ENCODE measurements at places on chromosomes 5 and 9.

DNA sequence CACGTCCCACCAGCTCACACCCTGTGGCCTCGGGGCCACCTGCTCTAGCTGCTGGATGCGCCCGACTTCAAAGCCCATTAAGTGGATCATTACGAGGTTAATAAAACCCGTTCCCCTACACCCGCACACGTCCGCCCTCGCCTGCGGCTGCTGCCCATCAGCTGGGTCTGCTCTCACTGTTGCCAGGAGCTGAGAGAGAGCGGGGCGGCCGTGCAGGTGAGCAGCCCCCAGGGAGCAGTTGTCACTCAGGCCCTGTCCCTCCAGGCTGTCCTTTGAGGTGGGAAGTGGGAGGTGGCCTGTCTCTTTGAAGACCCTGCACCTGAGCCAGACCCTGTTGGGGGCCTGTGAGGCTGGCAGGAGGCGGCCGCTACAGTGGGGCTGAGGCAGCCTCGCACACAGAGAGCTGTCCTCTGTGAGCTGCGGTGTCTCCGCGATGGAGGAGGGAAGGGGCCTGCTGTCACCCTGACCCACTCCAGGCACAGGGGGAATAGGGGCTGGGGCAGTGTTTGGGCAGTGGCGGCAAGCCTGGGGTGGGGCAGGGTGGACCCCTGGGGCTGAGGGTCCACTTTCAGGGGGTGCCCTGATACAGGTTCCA lies 12.8 kb upstream of the UNC5A start:
- no peak for DNase-seq

DNA sequence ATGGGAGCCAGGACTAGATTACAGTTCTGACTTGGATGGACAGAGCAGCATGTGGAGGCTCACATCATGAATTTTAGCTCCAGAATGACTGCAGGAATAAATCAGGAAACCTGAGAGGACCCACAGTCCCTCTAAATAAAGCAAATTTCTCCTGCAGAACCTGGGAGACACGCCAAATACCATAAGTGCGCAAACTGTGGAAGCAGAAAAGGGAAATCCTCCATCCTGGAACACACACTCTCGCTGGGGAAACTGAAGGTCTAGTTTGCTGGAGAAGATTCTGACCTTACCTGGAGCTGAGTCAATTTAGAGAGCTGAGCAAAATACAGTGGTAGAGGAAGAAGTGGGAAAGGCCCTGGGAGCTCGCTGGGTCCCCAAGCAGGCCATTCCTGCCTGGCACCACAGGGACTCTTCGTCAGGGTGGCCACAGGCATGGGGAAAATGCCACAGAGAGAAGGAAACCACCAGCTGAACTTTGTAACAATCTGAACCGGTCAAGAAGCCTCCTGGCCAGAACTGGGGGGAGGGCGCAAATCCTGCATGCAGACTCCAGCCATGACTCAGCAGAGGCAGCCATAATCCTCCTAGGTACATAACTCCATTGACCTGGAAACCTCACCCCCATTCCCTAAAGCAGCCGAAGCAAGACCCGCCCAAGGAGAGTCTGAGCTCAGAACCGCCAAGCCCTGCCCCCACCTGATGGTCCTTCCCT lies 390.9 kb downstream of the LRRC70 start:
- DNase-seq, result no peak

- no peak for DNase-seq
These were observed 142.1 kb upstream of the ADAMTSL1 start for GRCh38 chr9:18331808-18332209.

GRCh38 chr5:97877588-97877987 lies 694.5 kb upstream of the RIOK2 start:
- DNase-seq, result peak; percentile 6

All from fibroblast of mammary gland (primary cell).